Central memory CD4-positive, alpha-beta T cell (primary cell): ENCODE measurements at places on chromosomes 3 and 15.
A peak's percentile ranks its signal among the peaks of the same experiment; 100 is the strongest.

DNA sequence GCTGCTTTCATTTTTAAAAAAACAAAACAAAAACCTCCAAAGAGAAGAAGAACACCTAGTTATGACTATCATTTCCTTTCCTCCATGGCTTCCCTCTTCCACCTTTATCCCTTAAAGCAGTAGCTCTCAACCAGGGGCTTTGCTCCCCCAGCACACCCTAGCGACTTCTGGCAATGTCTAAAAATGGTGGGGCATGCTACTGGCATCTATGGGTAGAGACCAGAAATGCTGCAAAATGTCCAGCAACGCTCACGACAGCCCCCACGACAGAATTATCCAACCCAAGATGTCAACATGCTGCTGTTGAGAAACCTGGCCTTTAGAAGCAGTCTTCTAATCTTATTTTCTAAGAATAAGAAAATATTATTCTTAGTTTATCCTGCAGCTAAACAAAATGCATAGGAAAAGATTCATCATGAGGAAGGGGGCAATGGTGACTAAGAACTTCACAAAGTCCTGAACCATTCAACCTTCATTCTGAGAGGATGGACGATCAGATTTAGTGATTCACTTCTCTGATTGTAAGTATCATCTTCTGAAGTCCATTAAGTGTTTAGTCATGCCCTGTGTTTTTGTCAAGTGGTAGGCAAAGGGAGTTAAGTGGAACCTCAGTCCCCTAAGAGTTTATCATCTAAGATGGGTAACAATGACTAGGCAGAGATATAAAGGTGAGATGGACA, 81.7 kb downstream of the CCNL1 start:
- DNase-seq, result no peak

DNA sequence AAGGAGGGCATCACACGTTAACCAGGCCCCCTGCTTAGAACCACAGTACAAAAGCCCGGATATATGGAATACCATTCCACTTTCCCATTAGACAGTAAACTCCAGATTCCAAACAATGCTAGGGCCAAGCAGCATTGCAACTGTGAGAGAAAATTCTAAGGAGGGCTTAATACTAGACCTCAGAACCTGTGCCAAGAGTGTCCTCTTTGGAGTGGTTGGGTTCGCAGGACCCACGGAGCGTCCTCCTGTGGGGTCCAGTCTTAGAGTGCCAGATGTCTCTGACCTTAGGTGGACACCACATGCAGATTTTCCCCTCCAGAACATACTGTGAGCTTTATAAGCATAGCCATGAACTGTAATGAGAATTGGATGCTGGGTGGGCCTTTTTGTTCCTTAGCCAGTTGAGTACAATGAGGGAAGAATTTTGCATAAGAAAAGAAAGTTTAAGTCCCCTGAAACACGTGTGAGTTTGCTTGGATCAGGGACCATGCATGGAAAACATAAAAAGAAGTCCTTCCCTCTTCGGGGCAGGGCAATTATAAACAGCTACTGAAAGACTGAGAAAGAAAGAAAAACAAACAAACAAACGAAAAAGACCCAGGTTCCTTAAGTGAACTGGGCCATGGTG, 325.7 kb downstream of the NEK10 start:
- no peak for DNase-seq

- DNase-seq, result no peak
These were observed 48.1 kb downstream of the KLHL25 start for GRCh38 chr15:85746641-85747040.

DNA sequence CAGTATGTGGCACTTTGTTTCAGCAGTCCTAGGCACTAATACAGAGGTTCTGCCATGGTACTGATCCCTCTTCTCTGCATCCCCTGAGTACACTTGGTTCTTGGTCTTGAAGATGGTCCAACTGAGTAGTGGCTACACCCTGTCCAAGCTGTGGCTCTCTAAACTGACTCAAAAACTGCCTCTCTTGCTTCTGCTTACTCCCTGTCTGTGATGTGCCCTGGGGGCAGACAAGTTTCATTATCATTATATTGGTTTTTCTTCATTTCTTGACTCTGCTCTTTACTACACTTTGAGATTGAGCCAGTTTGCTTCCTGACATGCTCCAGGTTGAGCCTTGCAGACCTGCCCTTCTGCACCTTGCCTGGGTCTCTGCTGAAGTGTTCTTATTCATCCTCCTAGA, 18.9 kb upstream of the ST3GAL6 start:
- no peak for DNase-seq

DNA sequence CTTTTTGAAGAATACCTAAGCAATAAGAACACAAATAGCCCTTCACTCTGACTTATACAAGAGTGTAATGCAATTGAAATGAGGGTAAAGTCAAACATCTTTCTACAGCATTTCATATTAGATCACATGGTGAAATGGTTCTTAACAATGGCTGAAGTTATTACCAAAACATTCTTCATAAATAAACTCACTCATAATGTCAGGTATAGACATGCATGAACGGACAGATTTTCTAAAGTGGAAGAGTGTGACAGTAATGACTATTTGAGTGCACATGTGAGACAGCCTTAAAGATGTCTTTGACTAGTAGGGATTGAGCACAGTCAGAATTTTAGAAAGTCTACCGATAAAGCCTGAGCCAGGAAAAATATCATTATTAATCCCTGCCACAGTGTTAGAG, 471.0 kb downstream of the ZPLD1 start:
- no peak for DNase-seq

DNA sequence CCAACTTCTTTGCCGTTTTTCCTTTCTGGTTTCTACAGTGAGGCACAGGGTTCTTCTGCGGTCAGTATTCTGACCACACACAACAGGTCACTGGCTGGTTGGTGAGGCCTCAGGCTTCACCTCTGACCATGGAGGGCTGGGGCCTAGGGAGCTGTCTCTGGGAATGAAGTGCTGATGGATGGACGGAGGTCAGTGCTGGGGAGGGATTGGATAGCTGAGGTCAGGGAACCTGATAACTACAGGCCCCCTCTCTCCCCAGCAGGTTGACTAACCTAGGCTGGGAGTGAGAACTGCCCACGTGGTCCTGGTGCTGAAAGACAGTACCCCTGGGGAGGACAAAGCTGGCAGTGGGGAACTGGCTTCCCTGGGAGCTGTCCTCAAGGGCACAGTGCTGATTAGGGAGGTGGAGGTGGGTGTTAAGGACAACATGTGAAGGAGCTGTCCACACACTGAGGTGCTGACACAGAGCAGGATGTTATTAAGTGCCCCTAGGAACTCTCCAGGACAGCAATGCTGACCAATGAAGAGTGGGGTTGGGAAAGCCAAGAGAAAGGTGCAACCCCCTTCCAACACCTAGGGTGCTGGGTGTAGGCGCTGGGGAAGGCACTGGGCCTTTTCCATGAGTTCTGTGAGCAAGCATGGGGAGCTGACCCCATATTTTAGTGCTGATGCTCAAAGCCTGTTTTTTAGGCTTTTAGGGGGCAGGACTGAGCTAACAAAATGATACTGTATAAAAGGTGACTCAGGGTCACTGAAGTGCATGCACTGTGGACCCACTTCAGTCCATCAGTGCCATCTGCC, 45.2 kb downstream of the ATP2B2 start:
- peak; percentile 42 for DNase-seq

DNA sequence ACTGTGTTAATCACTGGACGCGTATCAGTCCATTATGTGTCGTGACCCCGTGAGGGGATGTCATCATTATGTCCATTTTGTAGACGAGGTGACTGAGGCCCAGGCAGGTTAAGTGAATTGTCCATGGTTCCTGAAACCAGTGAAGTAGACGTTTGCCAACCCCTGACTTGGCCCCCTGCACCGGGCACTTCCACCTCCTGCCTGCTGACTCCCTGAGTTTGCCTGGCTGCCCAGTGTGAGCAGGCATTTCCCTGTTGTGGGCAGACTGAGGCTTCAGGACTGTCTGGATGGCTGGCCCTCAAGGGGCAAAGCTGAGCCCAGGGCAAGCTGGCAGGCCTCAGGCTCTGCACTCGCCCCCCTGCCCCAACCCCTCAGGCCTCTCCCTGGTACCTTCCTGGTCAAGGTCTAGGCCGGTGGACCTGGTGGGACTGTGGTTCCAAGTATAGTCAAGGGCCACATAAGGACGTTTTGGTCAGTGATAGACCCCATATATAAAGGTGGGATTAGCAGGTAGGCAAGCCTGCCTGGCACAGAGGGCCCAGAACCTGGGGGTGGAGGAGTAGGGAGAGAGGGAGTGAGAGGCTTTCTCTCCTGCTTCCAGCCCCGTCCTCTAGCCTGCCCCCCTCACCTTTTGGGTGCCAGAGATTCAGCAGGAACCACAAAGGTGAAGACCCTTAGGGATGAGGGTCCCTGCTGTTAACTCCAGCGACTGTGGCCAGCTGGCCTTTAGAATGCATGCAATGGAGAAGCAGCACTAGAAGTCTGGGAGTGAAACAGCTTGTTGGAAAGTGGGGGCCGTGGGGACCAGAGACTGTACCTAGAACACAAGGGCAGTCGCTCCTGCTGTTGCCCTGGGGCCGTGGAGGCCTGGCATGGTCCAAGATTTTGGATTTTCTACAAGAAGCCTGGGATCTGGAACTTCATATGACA, 34.6 kb downstream of the FBLN2 start:
- no peak for DNase-seq
